ENCODE measurements at places on chromosomes 2 and 18.

- no peak for DNase-seq
These were observed 198.2 kb downstream of the NCKAP5 start for GRCh38 chr2:133369901-133370658.

GRCh38 chr2:152894051-152894450 lies 175.6 kb downstream of the ARL6IP6 start:
- DNase-seq, result no peak

- no peak for DNase-seq
These were observed 216.0 kb downstream of the ACKR3 start for GRCh38 chr2:236785611-236786057.

GRCh38 chr2:131036269-131036668 lies 57.0 kb downstream of the FAM168B start:
- DNase-seq, result no peak

- no peak for DNase-seq
These were observed 122.4 kb upstream of the ZNF236 start for GRCh38 chr18:76699923-76700322.

- no peak for DNase-seq
These were observed 244.2 kb downstream of the KLHL29 start for GRCh38 chr2:23628926-23629771.

DNA sequence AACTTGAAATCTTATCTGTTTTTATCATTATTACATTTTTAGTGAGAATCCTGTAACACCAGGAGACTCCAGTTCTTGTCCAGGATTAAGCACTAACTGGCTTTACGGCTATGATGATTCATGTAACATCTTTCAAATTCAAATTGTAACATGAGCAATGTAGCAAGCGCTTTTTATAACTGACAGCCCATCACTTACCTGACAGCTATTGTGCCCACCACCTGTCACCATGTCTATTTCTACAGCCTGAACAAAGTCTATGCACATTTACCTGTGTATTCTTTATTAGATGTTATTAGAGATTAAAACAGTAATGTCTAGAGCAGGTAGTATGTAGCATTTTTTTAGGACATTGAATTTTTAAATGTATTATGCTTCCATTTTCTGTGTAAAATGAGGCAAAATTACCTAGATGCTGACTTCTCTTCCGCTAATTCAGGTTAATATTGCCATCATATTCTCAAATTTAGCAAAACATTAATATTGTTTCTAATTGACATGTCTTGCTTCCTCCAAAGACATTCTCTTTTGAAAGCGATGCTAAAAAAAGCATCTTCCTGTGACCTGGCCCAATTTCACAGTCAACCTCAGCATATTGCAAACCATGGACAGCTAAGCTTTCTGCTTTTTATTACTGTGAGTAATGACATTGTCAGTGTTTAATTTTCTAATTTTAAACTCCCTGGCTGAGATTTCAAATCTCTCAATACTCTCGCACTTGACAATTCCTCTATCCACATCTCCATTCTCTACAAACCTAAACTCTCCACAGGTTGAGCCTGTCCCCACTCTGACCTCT lies 37.8 kb downstream of the RIT2 start:
- DNase-seq, result no peak

DNA sequence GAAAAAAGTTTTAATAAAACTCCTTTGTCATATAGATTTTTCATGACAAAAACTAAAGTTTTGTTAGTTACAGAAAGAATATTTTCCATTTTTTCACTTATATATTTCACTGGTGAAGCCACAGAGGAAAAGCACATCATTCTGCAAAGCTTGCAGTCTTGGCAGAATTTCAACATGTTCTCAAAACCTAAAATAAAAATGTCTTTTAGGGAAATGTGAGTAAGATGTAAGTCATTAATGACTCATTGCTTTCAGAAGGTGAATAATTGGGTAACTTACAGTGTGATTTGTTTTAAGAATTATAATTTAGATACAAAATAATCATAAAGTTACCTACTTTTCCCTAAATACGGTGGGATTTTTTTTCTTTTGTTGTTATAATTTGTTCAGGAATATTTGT lies 43.4 kb upstream of the TNFRSF11A start:
- no peak for DNase-seq

- no peak for DNase-seq
These were observed 104.7 kb upstream of the NOSTRIN start for GRCh38 chr2:168697668-168698121.
